ENCODE measurements at places on chromosomes 6 and 20.
A peak's percentile ranks its signal among the peaks of the same experiment; 100 is the strongest.

GRCh38 chr6:159898519-159898918 lies 7.7 kb downstream of the MAS1 start:
- DNase-seq = no peak

DNA sequence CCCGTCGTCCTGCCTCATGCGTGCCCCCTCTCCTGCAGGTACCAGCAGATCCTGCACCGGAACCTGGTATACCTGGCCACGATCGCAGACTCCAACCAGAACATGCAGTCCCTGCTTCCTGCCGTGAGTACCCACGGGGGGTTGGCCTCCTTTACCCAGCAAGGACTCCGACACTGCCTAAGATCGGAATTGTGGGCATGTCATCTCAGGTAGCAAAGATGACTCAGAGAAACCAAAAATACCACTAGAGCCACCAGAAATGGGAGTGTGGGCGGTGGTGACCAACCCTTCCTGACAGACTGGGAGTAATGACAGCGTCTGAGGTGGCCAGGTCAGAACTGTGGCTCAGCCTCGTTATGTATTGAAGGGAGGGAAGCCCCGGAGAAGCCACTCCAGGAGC lies 16.3 kb downstream of the SS18L1 start:
- DNase-seq = no peak

DNA sequence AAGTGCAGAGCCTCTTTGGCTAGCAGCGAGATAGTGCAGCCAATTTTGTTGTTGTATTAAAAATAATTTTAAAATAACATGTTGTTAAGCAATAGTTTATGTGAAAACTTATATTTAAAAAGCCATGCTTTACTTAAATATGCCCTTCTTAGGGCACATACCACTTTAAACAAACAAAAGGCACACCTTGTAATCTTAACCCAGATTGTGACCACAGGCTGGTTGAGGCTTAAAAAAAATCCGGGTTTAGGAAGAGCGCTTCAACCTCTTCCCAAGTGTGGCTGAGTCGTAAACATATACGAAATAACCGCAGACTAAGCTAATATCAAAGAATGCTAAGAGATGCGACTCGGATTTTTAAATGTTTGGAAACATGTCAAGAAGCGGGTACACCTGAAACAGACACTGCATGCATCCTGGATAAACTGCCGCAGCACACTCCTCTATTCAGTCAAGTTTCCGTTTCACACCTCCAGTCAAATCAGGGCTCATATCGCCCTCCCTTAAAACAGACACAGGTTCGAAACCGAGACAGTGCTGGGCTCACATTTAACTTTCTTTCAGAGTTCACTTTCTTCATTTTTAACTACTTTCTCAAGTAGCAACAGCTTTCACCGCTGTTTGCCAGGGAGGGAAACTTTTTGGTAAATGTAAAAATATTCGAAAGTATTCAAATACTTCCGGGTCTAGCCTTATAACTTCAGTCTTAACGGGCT lies 1.5 kb downstream of the DEK start:
- no peak for DNase-seq

DNA sequence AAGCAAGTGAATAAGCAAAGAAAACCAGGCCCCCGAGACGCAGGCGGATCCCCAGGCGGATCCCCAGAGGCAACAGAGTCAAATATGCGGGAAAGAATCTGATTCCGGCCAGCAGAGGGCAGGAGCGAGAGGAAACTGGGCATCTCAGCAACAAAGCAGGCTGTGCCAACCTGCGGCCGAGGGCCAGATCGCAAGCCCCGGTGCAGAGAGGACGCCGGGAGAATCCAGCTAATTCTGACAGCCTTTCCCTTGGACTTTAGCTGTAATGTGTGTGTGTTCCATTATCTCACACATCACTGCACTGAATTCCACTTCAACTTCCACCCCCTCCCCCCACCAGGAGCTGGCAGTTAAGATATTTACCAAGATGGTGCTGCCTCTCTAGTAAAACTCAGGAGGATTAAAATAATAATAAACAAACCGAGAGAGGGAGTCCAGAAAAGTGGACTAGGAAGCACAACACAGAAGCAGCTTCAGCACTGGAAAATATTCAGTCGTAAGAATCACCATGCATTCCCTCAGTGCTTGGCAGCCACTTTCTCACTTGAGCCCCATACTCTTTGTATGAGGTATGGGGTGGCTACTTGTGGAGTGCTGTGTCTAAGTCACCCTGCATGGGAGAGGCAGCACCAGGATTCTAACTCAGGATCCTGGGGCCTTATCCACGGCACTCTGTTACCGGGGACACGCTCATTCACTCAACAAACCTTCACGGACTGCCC lies 66.2 kb upstream of the SNX9 start:
- DNase-seq = peak; percentile 79

DNA sequence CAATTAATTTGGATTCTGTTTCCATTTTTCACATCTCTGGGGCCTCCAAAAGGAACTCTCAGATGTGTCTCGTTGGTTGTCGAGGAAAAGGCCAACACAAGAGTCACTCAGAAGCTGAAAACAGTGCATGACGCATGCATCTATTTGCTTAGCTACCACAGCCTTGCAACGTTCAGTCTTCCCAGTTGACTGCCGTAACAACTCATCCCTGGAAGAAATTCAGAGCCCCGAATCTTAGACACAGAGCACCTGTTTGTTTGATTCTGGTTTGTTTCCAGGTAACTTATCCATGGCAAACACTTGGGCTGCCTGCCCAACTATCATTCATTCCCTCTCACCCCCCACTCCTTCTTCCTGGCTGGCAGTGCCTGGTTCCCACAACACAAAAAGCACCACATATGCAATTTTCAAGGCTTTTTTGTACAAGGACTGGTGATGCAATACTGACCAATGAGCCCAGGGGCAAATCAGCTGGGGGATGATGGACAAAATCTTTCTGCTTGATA lies 60.5 kb downstream of the ZMYND8 start:
- DNase-seq = no peak

- no peak for DNase-seq
Measured at GRCh38 chr6:170004585-170005210, 253.3 kb downstream of the ERMARD start.

DNA sequence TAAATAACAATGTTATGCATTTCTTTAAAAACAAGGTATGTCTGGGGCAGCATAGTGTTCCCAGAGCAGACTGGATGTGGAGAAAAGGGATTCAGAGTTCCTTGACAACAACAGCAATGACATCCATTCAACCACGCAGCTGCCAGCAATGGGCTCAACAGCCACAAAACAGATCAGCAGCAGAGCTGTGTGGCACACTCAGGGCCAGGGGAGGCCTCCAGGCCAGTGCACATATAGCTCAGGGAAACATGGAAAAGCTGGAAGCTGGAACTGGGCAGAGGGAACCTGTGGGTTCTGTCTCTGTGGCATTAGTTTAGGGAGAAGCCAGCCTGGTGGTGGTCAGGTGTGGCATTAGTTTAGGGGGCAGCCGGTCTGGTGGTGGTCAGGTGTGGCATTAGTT lies 148.3 kb downstream of the SMOC2 start:
- DNase-seq = no peak

- no peak for DNase-seq
Measured at GRCh38 chr20:61886721-61887595, 178.7 kb downstream of the TAF4 start.

DNA sequence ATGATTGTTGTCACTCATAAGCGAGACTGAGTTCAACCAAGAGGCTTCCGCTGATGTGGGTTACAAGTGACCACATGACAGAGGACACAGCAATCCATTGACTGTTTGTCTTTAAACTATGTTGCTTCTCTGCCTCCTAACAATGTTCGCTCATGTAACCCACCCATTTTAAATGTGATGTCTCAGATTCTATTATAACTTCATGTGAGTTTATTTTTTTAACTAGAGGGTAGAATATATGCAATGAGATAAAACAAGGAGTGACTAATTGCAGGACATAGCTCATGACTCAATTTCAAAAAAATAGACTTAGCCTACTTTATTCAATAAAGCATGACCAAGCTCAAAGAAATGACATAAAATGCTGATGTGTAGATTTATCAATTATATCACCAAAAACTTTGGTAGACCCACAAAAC lies 119.2 kb upstream of the SASH1 start:
- DNase-seq = no peak
